ENCODE measurements at places on chromosomes 13 and 19. TPM values are rescaled to one million over a fixed set of nuclear protein-coding genes. Genes with fewer than 3 reads are reported as not detected.

DNA sequence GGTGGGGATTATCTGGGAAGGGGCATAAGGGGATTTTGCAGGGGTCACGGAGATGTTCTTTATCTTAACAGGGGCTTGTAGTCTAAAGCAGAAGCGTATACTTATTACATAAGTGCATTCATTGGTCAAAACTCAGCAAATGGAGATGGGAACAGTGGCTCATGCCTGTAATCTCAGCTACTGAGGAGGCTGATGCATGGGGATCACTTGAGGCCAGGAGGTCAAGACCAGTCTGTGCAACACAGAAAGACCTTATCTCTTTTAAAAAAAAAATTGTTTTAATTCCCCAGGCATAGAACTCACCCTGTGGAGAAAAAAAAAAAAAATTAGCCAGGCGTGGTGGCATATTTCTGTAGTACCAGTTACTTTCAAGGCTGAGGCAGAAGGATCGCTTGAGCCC is 18.9 kb downstream of the FAM187B start:
- DNase-seq: no peak

Gene ZNF701
- 15.7 TPM for total RNA-seq

Gene OR7G3
- not detected for total RNA-seq

Gene ZIK1
- total RNA-seq: 4.4 TPM

Gene CEACAM19
- total RNA-seq: 7.1 TPM

Gene ZSWIM9
- total RNA-seq: 5.4 TPM

Gene ZNF554
- 6.9 TPM for total RNA-seq

Gene LINGO3
- total RNA-seq: not detected

GRCh38 chr19:21921691-21922180 is 85.8 kb upstream of the ZNF43 start:
- peak; percentile 27 for DNase-seq

DNA sequence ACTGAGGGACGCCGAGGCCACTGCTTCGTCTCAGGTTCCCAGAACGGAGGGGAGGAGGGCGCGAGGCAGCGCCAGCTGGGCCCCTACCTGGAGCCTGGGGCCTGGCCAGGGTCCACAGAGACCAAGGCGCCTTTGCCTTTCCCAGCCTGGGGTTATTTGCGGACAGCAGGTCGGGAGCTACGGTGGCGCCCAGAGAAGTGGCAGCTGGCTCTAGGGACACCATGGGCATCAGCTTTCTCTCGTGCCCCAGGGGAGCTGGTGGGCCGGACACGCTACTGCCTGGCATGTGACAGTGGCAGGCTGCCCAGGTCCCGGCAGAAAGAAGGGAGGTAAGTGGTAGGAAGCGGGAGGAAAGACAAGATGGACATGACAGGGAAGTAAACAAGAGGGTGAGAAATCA is 19.0 kb downstream of the AKT2 start:
- no peak for DNase-seq

- no peak for DNase-seq
These were observed 87.0 kb upstream of the HTR2A start for GRCh38 chr13:46983881-46984280.

DNA sequence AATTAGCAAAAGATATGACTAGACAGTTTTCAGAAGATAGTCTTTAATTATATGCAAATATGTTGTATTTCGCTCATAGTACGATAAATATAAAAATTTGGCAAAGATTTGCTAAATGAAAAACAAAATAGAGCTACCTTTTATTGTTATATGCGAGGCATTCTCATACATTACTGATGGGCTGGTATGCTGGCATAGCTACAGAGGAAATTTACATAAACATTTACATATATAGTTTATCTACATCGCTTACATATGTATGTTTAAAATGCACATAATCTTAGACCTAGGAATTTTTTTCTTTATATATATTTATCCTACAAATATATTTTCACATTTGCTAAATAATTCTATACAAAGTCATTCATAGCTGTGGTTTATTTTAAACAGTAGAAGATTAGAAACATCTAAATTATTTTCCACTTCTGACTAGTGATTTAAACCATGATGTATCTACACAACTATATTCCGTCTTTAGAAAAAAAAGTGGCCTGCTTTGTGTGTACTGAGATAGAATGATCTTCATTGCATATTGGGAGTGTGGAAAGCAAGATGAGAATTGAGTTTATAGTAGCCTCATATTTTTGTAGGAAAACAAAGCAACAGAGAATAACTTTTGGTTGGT is 1345.0 kb upstream of the SLC10A2 start:
- DNase-seq: no peak

DNA sequence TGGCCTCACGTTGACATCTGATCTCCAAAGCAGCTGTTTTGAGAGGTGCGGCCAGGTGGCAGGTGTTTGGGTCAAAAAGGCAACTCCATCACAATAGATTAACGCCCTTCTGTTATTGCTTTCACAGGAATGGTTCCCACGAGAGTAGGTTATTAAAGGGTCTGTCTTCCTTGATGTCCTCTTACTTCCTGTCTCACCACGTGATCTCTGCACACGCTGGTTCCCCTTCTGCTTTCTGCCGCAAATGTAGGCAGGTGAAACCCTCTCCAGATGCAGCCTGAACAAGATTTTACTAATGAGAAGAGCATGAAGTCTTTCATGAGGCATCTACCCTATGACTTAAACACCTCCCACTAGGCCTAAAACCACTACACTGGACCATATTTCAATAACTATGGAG is 22.8 kb upstream of the ZNF564 start:
- no peak for DNase-seq

Gene EID2B
- total RNA-seq: 3.7 TPM

- DNase-seq: no peak
These were observed 31.9 kb upstream of the CCNE1 start for GRCh38 chr19:29779921-29780320.

Gene PSG6
- total RNA-seq: not detected

DNA sequence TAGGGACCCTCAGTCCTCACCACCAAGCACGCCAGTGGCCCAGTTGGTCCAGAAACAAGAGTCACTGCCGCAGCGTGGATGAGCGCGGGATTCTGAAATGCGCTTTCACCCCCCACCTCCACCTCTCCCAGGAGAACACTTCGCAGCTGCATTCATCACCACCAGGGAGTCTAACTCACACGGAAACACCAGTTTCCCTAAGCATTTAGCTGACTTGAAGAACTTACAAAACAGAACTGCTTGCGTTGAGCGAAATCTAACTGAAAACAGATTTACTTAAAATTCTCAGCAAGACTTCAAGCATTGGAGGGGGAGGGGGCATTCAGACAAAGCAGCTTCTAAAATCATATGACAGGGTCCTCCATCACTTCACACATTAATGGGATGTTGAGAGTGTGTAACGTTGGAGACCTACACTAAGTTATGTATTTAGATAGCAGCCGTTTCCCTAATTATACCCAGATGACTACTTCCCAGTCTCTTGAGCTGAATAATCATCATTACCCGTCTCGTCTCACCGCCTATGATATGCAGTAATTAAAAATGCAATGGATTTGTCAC is 258.2 kb upstream of the IRS2 start:
- no peak for DNase-seq

DNA sequence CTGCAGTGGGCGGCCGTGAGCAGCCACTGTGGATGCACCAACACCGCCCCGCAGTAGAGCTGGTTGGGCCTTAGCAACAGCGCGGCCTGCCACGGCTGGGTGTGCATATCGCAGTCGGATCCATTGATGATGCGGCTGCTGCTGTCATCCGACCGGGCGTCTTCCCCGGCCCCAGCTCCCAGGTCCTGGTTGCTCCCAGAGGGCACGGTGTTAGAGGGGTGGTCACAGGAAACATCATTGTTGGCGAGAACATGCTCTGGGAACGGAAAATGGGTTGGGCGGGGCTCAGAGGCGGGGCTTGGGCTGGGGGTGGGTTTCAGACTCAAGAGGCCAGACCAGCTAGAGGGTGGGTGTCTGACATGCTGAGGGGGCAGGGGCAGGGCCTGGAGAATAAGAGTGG is 3.0 kb downstream of the KLK5 start:
- no peak for DNase-seq

- DNase-seq: no peak
These were observed 17.9 kb downstream of the ALG5 start for GRCh38 chr13:36981156-36981743.

DNA sequence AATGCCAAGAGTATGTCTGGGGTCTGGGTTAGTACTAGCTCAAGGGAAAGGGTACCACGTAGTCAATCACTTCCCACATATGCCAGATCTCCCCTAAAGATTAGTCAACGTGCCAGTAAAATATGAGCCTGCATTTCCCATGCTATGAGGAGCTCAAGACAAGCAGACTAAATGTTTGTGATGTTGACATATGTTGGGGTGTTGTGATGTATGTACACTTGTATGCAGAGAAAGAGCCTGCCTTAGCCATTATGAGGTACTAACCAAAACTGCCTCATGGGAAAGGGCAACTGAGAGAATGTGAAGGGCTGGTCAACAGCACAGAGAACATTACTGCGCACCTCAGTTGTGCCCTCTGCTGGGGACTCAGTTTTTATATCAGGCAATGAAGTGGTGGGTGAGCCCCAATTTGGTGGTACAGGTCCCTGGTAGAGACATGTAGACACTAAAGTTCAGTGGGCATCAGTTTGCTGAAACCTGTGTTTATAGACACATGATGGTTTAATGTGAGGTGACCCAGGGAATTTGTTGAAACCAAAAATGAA is 287.0 kb downstream of the DCT start:
- DNase-seq: no peak

GRCh38 chr19:18294467-18294864 is 13.0 kb upstream of the JUND start:
- DNase-seq: no peak

- no peak for DNase-seq
These were observed 3.7 kb upstream of the SIN3B start for GRCh38 chr19:16825312-16826052.

Gene FARSA
- total RNA-seq: 44.2 TPM

Gene NBEA
- 12.0 TPM for total RNA-seq

- DNase-seq: no peak
These were observed 24.8 kb upstream of the SLC1A5 start for GRCh38 chr19:46812977-46813838.

Gene PLVAP
- total RNA-seq: 74.9 TPM

DNA sequence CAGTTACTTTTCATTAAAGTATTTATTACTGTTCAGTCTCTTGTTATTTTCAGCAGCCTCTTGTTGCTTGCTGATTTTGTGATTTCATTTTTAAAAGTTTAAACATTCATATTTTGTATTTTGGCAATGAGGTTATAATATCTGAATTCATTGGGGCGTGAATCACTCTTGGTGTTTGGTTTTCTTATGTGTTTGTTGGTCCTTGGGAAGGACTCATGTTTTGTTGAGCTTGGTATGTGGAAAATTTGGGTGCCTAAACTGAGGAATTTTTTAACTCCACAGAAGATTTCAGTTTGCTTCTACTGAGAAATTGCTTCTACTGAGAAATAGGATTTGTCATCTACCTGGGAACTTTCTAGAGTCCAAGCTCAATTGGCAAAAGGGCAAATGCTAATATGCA is 38.2 kb downstream of the PDS5B start:
- no peak for DNase-seq

DNA sequence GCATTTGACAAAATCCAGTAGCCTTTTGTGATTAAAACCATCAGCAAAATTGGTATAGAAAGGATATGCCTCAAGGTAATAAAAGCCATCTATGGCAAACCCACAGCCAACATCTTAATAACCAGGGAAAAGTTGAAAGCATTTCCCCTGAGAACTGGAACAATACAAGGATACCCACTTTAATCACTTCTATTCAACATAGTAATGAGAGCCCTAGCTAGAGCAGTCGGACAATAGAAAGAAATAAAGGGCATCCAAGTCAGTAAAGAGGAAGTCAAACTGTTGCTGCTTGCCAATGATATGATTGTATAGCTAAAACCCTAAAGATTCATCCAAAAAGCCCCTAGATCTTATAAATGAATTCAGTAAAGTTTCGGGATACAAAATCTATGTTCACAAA is 1510.3 kb downstream of the PCDH9 start:
- DNase-seq: no peak

DNA sequence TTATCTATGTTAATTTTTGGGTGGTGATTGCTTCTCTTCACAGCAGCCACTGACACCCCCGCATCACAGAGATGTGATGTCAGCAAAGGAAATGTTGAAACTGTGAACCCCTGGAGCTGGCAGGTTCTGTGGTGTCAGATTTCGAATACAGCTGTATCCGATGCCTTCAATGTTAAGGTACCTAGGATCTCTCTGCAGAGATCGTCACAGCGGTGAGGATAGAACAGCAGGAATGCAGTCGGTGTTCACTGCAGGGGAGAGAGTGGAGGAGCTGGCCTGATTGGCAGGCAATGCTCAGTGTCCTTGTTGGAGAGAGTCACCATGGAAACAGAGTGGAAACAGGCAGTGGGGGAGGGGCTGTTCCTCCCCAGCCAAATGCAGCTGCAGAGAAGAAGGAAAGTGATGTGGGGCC is 79.5 kb upstream of the ZNF835 start:
- DNase-seq: no peak

DNA sequence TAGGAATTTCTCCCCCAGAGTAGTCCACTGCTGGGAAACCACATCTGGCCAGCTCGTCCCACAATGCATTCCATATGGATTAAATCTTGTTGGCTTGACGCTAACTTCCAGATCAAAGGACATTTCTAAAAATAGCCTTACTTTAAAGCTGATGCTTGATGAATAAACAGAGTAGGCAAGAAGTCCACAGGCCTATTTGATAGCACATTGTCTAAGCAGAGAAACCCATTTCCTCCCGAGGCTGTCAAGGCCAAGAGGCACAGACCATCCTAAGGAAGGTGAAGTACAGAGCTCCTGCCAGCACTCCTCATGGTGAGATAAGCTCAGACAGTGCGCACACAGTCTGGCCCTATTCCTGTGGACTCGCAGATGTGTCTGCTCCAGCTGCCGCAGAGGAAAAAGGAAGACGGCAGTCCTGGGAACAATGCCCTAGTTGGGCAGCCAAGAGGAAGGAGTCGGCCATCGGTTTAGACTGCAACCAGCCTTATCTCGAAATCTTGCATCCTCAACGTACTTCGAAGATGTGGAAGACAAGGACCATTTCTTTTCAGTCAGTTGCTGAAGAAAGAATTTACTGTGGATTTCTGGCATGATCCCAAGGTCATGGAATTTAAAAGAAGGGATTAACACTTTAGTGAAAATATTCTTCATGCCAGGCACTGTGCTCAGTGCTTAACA is 156.8 kb downstream of the RGCC start:
- no peak for DNase-seq

GRCh38 chr19:3100747-3101730 is 6.9 kb downstream of the GNA11 start:
- no peak for DNase-seq

DNA sequence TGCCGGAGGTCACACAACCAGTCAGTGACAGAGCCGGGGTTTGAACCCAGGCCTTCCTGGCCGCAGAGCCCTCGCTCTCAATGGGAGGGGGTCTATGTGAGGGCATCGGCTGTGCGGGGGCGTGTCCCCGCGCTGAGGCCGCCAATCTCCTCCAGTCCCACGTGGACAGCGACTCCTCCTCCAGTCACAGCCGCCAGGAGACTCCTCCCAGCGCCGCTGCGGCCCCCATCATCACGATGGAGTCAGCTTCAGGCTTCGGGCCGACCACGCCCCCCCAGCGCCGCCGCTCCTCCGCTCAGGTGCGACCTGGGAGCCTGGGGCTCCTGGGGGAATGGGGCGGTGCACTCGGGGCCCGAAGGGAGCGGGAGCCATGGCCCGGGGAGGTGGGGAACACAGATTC is 6.0 kb downstream of the SPRED3 start:
- DNase-seq: no peak
